Omental fat pad (tissue), 4 donors: ENCODE measurements at places on chromosomes 3 and 15. TPM values are rescaled to one million over a fixed set of nuclear protein-coding genes. Genes with fewer than 3 reads are reported as not detected.

GRCh38 chr15:91072161-91072560 is 27.9 kb upstream of the SV2B start:
- no peak for DNase-seq

GRCh38 chr3:169337500-169338078 is 325.9 kb downstream of the MECOM start:
- no peak for DNase-seq

GRCh38 chr15:94234300-94234699 is 2.9 kb downstream of the MCTP2 start:
- DNase-seq = peak; percentile 57

DNA sequence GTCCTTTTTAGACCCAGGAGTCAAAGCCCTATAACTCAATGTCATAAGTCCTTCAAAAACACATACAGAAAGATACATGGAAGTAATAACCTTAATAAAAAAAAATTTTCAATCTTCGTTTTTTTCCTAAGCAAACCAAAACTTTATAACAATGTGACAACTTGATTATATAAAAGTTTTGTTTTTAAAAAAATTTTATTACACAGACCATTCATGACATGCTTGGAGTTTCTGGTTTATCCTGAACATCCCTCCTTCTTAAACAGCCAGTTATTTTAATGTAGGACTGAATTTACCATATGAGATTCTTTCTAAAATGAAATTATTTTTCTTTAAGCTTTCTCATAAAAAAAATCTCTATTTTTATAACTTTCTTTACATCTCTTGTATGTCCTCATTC is 30.7 kb downstream of the IQCF6 start:
- no peak for DNase-seq

DNA sequence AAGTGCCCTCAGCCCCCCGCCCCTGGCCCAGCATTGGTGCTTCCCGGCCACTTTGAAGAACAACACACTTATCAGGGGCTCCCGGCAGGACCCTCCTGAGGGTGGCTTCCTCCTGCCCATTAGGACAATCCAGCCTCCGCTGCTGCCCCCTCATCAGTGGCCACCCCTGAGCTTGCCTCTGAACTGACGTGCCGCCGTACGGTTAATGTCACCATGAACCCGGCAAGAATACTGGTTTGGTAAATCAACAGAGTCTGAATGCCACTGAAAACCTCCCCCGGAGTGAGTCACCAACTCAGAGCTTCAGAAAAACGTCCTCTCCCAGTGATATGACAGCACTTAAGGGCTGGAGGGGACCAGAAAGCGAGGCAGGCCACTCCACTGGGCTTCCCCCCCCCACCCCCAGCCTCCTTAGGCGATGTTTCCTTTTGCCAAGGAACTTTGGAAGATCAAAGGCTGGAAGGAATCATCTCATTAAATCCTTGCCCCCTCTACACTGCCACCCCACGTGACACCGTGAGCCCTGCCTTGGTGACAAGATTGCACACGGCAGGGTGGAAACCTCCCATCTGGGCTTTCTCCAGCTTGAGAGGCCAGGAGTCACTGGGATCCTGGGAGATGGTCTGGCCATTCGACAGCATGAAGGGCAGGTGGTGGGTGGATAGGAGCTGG is 142.1 kb downstream of the NUP210 start:
- DNase-seq = no peak

DNA sequence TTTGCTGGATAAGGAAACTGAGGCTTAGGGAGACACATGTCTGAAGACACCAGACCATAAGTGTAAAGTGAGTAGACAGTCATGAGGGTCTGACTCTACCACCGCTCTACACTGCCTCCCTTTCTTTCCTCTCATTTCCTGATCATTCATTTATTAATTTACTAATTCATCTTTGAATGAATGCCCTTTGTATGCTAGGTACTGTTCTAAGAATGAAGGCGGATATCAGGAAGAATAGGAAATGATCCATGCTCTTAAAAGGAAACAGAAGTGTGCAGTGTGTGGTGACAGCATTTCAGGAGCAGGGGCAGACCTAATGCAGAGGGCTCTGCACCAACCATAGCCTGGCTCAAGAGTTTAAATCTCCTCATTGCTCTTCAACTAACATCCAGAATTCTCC is 31.8 kb upstream of the PSMD6 start:
- DNase-seq = no peak

LCTL gene
- total RNA-seq = not detected

SPTBN5 gene
- total RNA-seq = 0.19 TPM

ITGA11 gene
- 1.4 TPM for total RNA-seq

POTEB3 gene
- total RNA-seq = not detected
